ENCODE measurements at places on chromosomes 11 and 22. TPM values are rescaled to one million over a fixed set of nuclear protein-coding genes. Genes with fewer than 3 reads are reported as not detected.

Gene NAT10
- 28.0 TPM for polyA plus RNA-seq

Gene OR10D3
- not detected for polyA plus RNA-seq

Gene TANGO2
- polyA plus RNA-seq, result 43.9 TPM

Gene DBX1
- polyA plus RNA-seq, result not detected

Gene OOSP1
- not detected for polyA plus RNA-seq

Gene NEFH
- polyA plus RNA-seq, result not detected

Gene ZNF280B
- polyA plus RNA-seq, result 1.1 TPM

Gene MRGPRE
- polyA plus RNA-seq, result not detected

Gene BTG4
- polyA plus RNA-seq, result not detected

Gene PTPN5
- not detected for polyA plus RNA-seq

Gene GGTLC2
- not detected for polyA plus RNA-seq

Gene TIMP3
- not detected for polyA plus RNA-seq

Gene CD3G
- 417 TPM for polyA plus RNA-seq

Gene OR8D4
- polyA plus RNA-seq, result not detected

Gene DCPS
- polyA plus RNA-seq, result 48.0 TPM

Gene PNPLA5
- not detected for polyA plus RNA-seq

Gene WEE1
- 8.2 TPM for polyA plus RNA-seq

Gene CNGA4
- polyA plus RNA-seq, result not detected

Gene OR8A1
- not detected for polyA plus RNA-seq

Gene PELI3
- polyA plus RNA-seq, result 4.0 TPM

Gene TSPO
- polyA plus RNA-seq, result 548 TPM

Gene PRDX5
- polyA plus RNA-seq, result 164 TPM

Gene LSP1
- 253 TPM for polyA plus RNA-seq

All from CD4-positive, alpha-beta memory T cell (primary cell).